Spleen (tissue), 13 donors: ENCODE measurements at places on chromosomes 6 and 20.

GRCh38 chr6:165987483-165988301 is 180.0 kb downstream of the TBXT start:
- no peak for DNase-seq

- no peak for DNase-seq
These were observed 296.3 kb downstream of the QKI start for GRCh38 chr6:163710532-163711470.

GRCh38 chr6:151078655-151079054 is 161.1 kb upstream of the AKAP12 start:
- DNase-seq, result no peak

DNA sequence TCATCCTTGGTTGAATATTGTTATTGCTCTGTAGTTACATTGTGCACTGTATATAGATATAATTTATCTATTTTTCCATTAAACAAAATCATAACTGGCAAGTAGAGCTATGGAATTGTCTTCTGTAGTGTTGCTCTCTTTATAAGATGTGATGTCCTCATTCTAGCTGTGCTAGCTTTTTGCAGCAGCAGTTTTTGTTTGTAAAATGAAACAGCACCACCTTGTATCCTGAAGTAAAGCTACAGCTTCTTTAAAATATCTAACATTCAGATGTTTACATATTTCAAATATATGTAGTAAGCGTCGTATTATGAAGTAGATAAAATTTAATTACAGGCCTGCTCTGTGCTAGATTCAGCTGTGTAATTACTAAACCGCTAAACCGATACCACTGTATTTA is 328.8 kb upstream of the MANEA start:
- DNase-seq, result no peak
